ENCODE measurements at places on chromosomes 1 and 21. TPM values are rescaled to one million over a fixed set of nuclear protein-coding genes. Genes with fewer than 3 reads are reported as not detected.

- no peak for DNase-seq
Measured at GRCh38 chr1:214990619-214991018, 91.9 kb upstream of the KCNK2 start.

- DNase-seq: no peak
Measured at GRCh38 chr21:14308234-14308633, 74.7 kb downstream of the HSPA13 start.

DNA sequence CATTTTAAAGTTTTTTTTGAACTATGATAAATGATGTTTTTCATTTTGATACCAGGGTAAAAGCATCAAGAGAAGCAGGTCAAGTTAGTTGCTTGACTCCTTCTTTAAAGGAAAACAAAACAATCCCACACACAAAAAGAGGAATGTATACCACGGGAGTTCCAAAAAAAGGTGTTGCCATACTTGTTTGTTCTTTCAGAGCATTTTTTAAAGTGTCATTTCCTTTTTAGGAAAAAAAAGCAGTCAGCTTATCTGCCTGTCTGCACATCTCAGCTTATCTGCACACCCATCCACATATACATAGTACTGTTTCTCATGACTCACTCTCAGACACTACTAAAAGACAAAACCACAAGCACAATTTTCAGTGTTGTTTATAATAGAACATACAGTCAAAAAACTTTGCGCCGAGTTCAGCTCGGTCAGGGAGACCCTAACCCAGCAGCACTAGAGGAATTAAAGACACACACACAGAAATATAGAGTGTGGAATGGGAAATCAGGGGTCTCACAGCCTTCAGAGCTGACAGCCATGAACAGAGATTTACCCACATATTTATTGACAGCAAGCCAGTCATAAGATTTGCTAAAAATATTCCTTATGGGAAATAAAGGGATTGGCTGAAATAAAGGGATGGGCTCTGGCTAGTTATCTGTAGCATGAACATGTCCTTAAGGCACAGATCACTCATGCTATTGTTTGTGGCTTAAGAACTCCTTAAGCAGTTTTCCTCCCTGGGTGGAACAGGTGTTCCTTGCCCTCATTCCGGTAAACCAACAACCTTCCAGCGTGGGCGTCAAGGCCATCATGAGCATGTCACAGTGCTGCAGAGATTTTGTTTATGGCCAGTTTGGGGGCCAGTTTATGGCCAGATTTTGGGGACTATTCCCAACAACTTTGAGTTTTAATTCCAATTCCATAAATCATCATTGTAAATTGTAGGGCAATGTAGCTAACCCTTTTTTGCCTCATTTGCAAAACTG, 11.4 kb upstream of the MNDA start:
- no peak for DNase-seq

- DNase-seq: no peak
Measured at GRCh38 chr1:16727190-16728111, 12.9 kb upstream of the RNU1-4 start.

- no peak for DNase-seq
Measured at GRCh38 chr1:42450061-42450460, 5.8 kb downstream of the ZMYND12 start.

GRCh38 chr1:89706700-89707012, 73.7 kb downstream of the LRRC8C start:
- DNase-seq: no peak

GRCh38 chr1:224497714-224498573, 63.3 kb upstream of the WDR26 start:
- DNase-seq: no peak

DNA sequence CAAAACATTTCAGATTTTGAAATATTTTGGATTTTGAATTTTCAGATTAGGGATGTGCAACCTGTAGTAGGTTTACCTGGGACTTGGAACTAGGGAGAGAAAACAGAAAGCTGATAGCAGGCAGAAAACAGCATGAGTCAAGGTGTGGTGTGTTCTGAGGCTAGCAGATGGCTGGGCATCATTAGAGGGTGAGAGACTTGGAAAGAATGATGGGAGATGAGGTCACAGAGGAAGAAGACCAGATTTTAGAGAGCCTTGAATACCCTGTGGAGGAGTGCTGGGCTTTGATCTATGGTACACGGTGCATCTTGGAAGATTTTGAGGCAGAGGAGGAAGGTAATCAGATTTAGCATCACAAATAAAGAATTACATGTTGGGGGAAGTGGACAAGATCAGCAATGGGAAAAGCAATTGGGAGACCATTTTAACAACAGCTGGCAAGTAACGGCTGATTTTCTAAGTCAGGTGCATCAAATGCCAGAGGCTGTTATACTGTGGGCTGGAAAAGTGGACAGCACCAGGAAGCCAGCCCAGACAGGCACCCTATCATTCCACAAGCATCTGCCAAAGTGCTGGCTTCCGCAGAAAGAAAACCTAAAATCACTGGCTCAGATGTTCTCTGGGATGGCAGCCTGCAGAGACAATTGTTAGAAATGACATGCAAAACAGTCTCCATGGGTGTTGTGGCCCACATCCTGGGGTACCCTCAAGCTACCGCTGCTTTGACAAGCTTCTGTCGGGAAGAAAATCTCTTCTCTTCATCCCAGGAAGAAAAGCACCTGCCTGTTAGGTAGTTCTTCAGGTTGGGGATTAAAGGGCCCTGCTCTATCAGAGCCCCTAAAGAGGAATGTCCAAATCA, 30.9 kb upstream of the CAMK1G start:
- DNase-seq: no peak

DNA sequence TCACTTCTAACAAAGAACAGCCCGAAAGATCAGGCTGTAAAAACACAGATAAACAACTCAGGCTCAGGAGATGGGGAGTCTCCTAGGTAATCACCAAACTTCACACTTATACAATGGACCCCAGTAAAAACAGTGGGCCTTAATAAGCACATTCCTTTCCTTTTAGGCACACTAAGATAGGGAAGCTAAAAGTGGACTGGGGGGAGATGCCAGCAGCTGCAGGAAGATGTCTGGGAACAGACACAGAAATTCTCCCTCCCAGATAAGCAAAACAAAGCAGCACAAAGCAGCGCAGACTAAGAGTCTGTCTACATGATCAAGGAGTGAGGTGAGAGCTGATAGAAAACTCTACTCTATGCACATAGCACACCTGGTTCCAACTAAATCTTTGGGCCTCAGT, 29.0 kb upstream of the CTBS start:
- DNase-seq: no peak

DNA sequence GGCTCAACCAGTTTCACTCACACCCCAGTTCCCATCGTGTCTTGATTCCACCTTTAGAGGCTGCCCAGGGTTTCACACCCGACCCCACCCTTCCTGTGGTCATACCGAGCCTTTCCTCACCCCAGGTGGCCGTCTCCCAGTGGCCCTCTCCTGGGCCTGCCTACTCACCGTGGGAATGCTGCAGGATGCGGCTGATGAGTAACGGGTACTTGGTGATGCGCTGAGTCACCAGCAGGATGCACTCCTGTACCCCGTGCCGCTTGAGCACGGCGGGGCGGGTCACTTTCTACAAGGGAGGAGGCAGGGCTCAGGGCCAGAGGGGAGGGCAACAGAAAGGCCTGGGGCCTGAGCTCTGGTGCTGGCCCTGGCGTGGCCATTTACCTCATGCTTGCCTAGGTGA, 16.4 kb downstream of the ARHGEF2 start:
- DNase-seq: no peak

DNA sequence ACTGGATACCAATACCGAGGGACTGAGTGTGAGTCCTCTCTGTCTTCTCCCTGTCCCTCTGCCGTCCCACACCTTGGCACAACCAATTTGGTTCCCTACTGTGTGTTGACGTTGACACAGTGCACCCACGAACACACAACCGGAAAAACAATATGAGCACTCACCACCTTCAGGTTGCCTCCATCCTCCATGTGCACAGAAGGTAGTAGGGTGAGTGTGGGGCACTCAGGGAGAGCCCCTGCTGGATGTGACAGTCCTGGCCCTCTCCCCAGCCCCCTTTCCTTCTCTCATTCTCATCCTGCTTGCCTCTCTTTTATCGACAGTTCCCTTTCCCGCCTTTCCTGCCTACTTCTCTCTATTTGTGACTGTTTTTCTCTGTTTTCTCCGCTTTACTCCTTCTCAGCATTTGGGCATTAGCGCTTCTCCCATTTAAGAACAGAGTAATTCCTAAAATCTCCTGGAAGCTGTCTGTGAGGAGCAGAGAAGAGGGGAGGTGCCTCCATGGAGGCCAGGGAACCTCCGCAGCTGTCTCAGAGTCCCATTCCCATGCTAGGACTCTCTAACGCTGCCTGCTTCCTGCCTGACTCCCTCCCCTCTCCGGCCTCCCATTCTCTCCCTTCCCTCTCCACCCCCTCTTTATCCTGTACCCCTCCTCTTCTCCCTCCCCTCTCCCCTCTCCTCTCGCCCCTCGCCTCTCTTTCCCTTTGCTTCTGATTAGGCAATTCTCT, 16.4 kb downstream of the CADM3 start:
- DNase-seq: no peak

- DNase-seq: no peak
Measured at GRCh38 chr1:78301141-78301540, 189.6 kb upstream of the PTGFR start.

SPRR3 gene
- not detected for total RNA-seq

DNA sequence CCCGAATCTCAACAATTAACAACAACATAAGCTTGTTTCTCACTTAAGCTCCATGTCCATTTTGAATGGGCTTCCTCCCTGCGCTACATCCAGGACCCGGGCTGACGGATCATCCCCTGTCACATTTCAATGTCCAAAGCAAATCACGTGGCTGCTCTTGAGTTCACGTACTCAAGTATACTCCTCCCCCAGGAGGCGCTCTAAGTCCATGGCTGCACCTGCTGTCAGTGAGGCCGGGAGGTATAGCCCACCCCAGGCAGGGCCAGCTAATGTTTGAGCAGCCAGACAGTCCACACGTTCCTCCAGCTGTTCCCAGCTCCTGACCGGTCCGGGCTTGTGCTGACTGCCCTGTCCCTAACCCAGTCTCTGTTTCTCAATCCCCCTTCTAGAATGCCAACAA, 220.8 kb downstream of the SLC35F3 start:
- DNase-seq: no peak

RXFP4 gene
- not detected for total RNA-seq

DNA sequence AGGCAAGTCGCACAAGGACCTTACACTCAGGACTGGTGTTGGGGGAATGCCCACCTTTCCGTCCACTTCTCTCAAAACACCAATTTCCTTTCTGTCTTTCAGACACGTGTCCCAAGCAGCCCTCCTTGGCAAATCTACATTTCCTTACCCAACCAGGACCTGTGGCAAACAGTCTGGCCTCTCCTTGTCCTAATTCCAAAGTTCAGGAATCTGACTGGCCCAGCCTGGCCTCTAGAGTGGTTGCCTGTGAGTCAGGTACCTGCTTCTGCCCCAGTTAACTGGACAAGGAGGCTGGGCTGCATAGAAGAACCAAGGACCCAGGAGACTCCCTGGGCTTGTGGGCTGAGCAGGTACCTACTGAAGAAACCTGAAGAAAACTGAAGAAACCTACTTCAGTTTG, 34.3 kb upstream of the CITED4 start:
- no peak for DNase-seq

CA14 gene
- not detected for total RNA-seq
